ENCODE measurements at places on chromosomes 13 and 19. TPM values are rescaled to one million over a fixed set of nuclear protein-coding genes. Genes with fewer than 3 reads are reported as not detected.

The TPTE2 gene
- total RNA-seq, result not detected

DNA sequence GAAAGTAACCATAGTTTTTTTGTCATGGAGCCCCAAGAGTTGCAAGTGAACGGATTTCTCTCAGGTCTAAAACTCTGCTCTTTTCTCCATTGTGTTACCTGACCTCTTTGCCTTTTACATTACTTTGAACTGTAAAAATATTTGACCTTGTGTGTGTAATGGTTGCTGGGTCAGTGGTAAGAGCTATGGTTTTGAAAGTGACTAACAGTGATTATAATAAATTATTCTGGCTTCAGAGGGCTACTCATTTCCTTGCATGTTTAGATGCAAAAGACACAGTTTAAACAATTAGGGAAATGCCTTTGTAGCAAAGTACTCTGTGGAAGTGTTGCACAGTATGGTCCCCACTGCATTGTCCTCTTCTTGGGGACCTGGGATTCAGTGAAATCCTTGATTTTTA is 29.3 kb upstream of the PSG8 start:
- no peaks in the 10 kb centered on the region for H3K4me1 ChIP-seq
- DNase-seq, result no peak
- no peak overlapping the region for H3K27ac ChIP-seq

DNA sequence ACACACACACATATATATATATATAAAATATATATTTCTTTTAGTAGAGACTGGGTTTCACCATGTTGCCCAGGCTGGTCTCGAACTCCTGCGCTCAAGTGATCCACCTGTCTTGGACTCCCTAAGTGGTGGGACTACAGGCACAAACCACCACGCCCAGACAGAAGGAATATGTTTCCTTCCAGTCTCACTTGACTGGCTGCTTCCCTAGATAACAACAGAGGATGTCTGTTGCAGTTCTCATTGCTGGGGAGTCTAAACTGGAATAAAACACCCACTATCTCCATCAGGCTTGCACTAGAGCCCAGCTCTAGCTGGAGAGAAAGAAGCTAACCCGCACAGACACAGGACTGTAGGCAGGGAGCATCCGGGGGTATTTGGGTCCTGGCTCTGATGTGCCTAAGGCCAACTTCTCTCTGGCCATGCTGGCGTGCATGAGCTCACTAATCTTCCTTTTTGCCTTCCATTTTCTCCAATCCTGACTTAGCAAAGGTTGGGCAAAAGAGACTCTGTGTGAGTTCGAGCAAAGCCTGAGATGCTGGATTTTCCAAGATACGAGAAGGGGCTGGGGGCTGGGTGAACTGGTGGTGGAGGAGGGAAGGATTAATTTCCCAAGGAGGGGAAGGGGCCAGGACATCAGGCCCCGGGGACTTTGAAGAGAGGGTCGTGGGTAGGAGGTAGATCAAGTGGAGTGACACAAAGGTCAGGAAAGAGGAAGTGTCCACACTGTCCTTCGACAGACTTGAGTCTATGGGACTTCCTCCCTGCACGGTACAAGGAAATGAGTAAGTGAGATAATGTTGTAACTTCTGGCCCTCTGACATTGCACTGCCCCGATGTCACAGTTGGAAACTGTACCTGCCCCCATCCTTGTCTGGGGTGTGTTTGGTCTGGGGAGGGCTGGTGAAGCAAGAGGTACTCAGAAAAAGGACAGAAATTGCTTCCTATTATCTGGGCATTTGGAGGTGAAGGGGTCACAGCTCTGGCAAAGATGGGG is 22.5 kb upstream of the ALOX5AP start:
- H3K4me3 ChIP-seq, result no peak overlapping the region
- no peak for DNase-seq
- H3K27me3 ChIP-seq, result no peaks in the 10 kb centered on the region

The LHB gene
- not detected for total RNA-seq

DNA sequence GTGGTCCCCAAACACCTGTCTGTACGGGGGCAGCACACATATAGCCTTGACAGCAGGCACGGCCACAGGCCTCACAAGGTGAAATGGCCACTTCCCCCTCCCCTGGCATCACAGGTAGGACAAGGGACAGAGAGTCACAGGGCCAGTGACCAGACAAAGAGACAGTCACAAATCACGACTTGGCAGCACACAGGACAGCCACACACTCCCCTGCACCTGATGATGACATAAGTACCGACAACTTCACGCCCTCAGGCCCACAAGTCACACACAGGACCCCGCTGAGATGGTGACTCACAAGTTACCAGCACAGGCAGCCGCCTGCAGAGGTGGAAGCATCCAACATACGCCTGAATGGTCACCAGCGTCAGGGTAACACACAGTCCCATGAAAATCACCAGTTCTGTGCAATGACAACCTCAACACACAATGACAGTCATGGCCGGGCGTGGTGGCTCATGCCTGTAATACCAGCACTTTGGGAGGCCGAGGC is 16.5 kb downstream of the TYK2 start:
- H3K27ac ChIP-seq, result no peak overlapping the region
- H3K4me3 ChIP-seq, result no peak overlapping the region
- H3K4me1 ChIP-seq, result no peaks in the 10 kb centered on the region
- peaks cover 2% of the 10 kb centered on the region for H3K27me3 ChIP-seq

- H3K36me3 ChIP-seq, result no peaks in the 10 kb centered on the region
- no peaks in the 10 kb centered on the region for H3K4me1 ChIP-seq
- no peak overlapping the region for H3K27ac ChIP-seq
These were observed 646 bp downstream of the TMEM161A start for GRCh38 chr19:19137556-19138108.

The CEBPA gene
- total RNA-seq, result 0.66 TPM

- no peaks in the 10 kb centered on the region for H3K36me3 ChIP-seq
- peak overlapping the region; percentile 87 for H3K27ac ChIP-seq
- peaks cover 32% of the 10 kb centered on the region for H3K4me1 ChIP-seq
- DNase-seq, result no peak
These were observed 202.5 kb upstream of the RFC3 start for GRCh38 chr13:33615436-33615835.

DNA sequence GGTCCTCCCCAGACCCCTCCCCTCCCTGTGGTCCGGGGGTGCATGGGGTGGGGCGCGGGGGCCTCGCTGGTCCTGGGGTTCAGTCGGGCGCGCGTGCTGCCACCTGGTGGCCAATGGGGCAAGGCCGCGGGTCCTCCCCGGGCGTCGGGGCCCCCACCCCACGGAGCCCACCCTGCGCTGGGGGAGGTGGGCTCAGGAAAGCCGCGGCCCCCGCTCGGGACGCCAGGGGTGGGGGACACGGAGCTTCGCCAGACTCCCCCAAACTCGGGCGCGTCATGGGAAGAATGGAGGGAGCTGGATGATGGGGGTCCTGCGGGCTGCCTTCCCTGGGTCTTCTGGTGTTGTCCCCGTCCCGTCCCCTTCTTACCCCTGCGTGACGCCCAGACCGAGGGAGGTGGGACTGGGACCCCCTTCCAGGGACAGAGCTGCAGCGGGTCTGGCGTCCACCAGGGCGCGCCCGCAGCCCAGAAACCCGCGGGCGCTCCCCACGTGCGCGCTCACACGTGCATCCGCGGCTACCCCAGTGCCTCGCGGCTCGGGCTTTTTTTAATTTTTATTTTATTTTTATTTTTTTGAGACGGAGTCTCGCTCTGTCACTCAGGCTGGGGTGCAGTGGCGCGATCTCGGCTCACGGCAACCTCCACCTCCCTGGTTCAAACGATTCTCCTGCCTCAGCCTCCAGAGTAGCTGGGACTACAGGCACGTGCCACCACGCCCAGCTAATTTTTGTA is 19.8 kb upstream of the TCF3 start:
- peaks cover 13% of the 10 kb centered on the region for H3K27me3 ChIP-seq
- no peak overlapping the region for H3K4me3 ChIP-seq
- H3K4me1 ChIP-seq, result peaks cover 19% of the 10 kb centered on the region

- H3K4me3 ChIP-seq, result no peak overlapping the region
- H3K27ac ChIP-seq, result no peak overlapping the region
- no peaks in the 10 kb centered on the region for H3K4me1 ChIP-seq
- no peaks in the 10 kb centered on the region for H3K36me3 ChIP-seq
- peak; percentile 89 for DNase-seq
These were observed 15.7 kb downstream of the PLIN3 start for GRCh38 chr19:4851551-4852290.

The KCNN4 gene
- total RNA-seq, result 0.44 TPM

The TOMM40 gene
- 57.8 TPM for total RNA-seq

DNA sequence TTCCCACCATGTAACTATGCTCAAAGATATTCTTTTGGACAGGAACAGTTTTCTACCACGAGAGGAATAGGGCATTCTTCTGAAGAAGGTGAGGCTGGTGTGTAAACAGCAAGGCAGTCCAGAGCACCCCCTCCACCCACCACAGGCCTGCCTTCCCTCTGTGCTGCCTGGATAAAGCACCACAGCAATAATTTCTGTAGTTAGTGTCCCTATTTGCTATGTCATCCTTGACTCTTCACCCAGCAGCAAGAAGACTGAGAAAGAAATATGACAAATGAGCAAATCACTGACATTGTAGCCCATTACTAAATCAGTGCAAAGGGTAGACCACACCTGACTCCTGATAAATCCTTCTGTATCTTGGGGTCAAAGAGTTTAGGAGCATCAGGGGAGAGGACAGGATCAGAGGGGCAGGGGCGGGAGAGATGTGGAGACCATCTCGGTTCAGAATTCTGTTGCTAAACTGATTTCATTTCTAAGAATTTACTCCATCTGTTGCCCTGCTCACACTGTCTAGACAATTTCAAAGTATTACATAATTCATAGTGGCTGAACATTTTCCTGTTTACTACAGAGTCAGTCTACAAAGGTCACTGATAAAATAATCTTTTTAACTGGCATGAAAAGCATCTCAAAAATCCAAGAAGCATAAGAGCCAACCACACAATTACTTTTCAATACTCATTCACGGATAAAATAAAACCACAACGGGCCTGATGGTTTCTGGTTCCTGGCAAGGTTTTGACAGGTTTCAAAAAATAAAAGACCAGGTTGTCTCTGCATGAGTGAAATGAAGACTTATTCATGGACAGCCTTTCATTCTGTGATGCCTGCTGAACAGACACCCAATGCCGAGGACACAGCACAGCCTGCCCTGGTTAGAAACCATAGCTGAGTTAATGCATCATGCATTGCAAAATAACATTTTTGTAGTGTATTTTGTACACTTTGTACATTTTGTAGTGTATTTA is 88.4 kb upstream of the IRS2 start:
- H3K27me3 ChIP-seq, result peaks cover 2% of the 10 kb centered on the region
- DNase-seq, result no peak
- no peaks in the 10 kb centered on the region for H3K4me1 ChIP-seq

The UBE2L5 gene
- not detected for total RNA-seq
